AML-193 (cell line): ENCODE measurements at places on chromosomes 6 and 20.

DNA sequence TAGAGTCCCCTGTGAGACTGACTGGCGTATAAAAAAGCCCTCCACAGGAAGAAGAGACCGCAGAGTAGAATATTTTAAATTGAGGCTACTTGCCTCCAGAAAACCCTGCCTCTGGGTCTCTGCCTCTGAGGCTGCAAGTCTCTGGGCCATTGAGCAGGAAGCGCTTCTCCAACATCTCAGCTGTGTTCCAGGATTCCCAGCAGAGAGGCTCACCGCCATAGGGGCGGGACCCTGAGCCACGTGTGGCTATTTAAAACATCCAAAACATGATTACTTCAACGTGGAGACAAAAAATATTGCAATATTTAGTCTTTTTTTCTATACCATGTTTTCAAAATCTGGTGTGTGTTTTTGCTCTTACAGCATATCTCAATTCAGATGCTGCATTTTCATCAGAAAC lies 59.4 kb downstream of the GNAS-AS1 start:
- no peak for DNase-seq

DNA sequence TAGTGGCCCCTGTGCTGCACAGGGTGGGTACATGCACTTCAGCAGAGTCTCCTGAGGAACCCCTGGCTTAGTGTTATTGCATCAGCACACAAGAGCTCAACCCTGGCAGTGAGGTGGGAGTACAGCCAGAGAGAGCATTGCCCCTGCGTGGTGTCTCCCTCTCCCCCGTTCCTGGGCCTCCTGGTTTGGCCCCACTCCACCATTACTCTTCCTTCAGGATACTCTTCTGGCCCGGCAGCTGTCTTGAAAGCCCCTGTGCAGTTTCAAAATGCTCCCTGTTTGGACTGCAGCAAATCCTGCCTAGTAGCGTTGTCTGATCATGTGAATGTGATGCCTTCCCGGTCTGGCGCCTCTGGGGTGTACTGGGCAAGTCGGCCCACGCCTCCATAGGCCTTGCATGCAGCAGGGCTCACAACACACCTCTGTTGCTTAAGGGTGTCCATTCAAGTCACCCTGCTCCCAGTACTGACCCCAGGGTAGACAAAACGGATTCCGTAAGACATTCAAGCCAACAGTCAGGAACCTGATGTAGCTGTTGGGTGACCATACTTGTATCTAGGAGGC lies 32.1 kb downstream of the TXNDC5 start:
- no peak for DNase-seq

- no peak for DNase-seq
Observed at GRCh38 chr6:97677626-97678025, 394.6 kb upstream of the MMS22L start.

DNA sequence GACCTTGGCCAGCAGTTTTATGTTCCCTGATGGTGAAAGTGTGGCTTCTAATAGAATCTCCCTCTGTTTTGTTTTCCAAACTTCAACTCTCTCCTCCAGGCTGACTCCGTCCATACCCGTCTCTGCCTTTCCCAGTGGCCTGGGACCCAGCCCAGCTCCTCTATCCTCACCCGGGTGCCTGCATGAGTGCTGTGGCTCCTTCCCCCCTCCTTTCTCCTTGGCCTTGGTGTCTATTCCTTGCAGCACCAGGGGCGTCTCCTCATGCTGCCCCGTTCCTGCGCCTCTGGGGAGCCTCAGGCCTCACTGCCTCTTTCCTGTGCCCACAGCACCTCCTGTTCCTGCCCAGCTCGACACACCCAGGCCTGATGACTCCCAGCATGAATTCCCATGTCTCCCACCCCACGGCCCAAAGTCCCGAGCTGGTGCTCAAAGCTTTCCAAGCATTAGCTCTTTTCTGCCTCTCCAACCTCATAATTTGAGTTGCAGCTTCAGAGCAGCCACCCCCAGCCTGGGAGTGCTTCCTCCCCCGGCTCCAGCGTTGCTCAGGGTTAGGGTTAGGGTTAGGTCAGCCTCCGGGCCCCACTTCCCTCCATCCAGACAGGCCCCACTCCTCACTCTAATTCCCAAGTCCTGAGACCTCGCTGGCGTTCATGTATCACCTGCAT lies 56.3 kb upstream of the AFDN start:
- DNase-seq, result no peak

GRCh38 chr6:146345598-146345997 lies 198.0 kb upstream of the RAB32 start:
- no peak for DNase-seq

- DNase-seq, result no peak
Observed at GRCh38 chr6:112481211-112481610, 134.1 kb downstream of the RFPL4B start.

DNA sequence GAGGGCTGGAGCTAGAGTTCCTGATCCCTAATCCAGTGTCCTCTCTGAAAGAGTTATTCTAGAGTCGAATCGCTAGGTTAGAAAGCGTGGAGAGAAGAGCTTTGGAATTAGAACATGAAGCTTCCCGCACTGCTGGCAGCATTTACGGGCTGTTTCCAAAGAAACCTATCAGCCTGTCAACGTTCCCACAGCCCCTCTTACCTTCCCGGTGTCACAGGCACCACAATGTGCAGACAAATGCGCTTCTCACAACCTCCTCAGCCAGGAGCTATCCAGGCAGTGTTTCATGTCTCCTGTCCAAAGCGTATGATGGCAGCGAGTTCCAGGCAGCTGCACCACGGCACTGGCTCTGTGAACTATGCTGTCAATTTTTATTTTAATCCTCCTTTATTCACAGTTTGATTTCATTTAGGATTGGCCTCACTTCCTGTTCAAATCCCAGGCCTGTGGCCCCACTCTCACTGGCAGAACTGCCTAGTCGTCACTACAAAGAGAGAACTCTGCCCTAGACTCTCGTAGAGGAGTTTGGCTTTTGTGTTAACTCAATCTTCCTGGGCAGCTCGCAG lies 322.8 kb upstream of the SOX4 start:
- no peak for DNase-seq

- DNase-seq, result peak; percentile 69
Observed at GRCh38 chr20:3781153-3781910, at the start of gene SPEF1. TSS of gene SPEF1 (minus strand) at chr20:3781448. CDS start at chr20:3781287, 161 bp downstream.

DNA sequence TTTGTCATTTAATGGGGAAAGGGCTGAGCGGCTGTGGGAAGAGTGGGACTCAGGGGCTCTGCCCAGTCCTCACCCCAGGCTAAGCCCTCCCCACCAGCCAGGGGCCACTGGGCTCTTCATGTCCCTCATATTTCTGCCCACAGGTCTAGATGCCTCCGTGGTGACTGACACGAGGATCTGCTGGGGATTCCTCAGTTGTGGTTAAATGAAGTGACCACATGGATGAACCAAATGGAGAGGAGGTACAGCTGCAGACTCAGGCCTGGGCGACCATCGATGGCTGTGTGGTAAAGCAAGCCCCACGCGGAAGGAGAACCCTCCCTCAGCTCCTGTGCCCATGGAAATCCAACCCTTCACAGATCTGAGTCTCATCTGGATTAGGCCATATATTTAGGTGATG lies 29.4 kb downstream of the RAET1L start:
- no peak for DNase-seq

GRCh38 chr20:7196481-7196880 lies 429.0 kb downstream of the BMP2 start:
- no peak for DNase-seq

DNA sequence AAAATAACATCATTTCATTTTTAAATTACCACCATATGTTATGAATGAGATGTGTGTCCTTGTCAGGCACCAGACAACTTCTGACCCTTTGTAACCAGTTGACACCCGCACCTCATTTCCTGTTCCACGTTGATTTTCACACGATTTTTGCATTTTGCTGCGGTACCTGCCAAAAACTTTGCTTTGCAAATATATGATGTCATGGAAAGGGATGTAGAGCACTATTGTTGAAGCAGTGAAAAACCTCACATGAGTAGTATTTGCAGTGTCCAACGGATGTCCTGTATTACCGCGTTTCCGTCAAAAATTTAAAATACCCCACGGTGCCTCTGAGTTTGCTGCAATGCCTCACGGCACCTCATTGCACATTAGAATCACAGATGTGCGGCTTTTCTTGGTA lies 115.6 kb downstream of the MTHFD1L start:
- DNase-seq, result no peak

DNA sequence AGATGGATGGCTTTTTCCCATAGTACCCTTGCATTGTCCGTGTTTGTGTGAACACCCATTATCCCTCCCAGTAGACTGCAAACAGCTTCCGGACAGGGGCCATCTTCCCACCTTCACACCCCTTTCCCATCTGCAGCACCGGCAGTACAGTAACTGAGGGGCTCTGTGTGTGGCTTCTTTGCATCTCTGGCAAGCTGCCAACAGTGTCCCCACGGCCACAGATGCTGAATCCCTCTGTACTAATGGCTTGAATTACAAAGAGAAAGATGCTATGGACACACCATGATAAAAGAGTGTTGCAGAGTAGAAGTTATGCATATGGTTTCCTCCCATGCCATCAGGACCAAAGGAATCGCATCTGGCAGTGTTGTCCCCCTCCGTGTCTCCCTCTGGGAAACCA lies 101.1 kb upstream of the CDYL start:
- no peak for DNase-seq

DNA sequence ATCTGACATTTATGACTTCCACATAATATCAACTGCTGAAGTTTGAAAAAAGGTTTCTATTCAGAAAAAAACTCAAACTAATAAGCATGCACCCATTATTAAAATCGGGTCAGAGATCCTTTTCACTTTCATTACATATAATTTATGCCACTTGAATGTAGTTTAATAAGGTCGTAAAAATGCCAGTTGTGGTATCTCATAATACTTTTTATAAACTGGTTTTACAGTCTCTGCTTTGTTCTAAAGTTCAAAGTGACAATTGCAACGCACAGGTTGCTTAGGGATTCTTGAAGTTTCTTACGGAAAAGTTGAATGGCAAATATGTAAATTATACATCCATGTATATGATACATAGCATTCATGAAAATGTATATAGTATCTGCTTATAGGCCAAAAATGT lies 229.4 kb upstream of the CEP162 start:
- no peak for DNase-seq

GRCh38 chr6:114272582-114272981 lies 70.2 kb downstream of the HS3ST5 start:
- no peak for DNase-seq

- DNase-seq, result no peak
Observed at GRCh38 chr6:131065112-131065823, 2.2 kb upstream of the EPB41L2 start.

DNA sequence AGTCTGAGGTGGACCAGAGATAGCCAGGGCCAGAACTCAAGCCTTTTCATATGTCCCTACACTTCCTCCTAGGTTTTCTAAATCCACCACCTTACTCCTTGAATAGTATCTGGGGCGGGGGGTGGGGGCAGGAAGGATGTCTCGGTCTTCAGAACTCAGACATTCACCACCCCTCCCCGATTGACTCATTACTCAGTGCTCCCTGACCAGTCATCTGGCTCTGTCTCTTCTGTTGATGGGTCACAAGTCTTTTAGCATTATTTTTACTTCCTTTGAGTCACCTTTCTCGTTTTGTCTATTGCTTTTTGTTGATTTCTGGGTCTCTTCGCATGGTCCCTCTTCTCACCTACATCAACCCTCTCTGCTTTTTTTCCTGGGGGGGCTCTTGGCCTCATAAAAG lies 23.3 kb downstream of the NOX3 start:
- no peak for DNase-seq

DNA sequence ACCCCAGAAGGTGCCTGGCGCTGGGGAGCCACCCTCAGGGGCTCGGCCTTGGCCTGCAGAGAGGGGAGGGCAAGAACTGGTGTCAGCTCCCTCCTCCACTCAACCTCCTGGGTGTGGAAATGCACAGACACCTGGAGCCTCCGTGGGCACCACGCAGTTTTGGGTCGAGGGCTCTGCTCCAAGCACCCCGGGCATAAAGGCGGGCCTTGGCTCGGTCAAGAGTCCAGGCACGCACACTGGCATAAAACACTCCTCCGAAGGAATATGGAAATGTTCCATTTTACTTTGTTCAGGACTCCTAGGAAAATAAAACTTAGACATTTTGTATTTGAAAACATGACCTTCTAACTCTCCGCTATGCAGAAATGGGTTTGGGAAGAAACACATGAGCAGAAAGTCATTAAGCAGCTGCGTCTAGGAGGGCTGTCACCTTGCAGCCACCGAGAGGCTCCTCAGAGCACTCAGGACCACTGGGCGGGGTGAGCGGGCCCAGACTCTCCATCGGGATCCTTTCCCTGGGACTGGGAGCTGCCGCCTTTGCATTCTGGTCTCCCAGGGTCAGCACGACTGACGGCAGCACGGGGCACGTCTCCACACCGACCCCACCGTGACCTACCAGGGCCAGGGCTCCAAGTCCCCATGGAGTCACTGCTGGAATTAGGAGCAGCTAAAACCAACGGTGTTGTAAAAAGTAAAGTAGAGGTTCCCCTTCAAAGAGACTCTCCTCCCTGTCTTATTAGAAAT lies 46.0 kb upstream of the DACT2 start:
- no peak for DNase-seq

DNA sequence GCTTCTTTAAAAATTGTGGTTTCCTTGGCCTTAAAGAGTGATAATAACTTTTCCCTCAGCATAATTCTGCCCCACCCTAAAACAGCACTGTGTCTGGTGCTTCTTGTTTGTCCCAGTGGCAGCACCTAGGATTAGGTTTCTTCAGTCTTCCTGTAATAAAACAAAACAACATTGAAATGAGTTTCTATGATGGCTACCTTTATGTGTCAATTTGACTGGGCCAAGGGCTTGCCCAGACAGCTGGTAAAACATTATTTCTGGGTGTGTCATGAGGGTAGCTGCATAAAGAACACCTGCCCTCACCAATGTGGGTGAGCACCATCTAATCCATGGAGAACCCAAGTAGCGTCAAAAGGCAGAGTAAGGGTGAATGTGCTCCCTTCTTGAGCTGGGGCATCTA lies 117.8 kb downstream of the QRSL1 start:
- no peak for DNase-seq

- DNase-seq, result no peak
Observed at GRCh38 chr6:67594366-67594765, 1040.7 kb upstream of the ADGRB3 start.

DNA sequence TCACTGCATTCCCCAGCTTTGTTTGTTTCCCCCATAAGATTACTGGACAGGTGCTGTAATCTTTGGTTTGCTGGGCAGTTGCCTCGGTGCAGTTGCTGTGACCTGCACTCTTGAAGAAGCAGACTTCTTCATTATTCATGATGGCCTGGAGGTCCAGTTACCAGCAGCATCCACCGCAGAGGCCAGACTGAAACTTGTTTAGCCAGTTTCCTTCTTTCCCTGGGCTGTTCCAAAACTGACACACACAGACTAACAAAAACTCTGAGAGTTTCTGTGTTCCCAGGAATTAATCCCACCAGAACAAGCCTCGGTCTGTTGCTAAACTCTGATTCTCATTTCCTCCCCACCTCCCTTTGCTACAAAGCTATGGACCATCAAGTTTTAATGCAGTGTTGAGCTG lies 144.1 kb downstream of the QRSL1 start:
- no peak for DNase-seq

- DNase-seq, result no peak
Observed at GRCh38 chr20:62716198-62716940, 7.7 kb downstream of the NTSR1 start.

GRCh38 chr6:30452736-30453507 lies 36.4 kb upstream of the HLA-E start:
- no peak for DNase-seq

- no peak for DNase-seq
Observed at GRCh38 chr6:163249651-163250101, 164.8 kb upstream of the QKI start.

- DNase-seq, result no peak
Observed at GRCh38 chr20:54601831-54602515, 126.6 kb downstream of the DOK5 start.

GRCh38 chr6:32188381-32189068 lies 1.5 kb downstream of the PBX2 start:
- DNase-seq, result no peak
